ENCODE measurements at places on chromosomes 4 and X. TPM values are rescaled to one million over a fixed set of nuclear protein-coding genes. Genes with fewer than 3 reads are reported as not detected.

DNA sequence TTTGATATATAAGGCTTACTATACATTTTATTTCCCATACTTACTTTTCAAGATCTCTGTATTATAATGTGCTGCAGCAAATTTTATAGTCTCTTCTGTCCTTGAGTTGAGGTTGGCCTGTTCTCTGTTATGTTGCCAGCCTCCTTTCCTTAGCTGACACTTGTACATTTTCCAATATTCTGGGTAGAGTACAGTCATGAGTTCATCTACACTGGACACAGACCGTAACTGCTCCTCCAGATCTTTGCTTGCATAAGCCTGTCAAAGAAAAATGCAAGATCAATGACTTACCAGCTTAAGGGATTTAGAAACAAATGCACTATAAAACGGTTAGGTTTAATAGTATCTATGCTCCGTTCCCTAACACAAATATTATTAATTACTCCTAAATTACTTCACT lies 63.2 kb downstream of the VEGFC start:
- no peak overlapping the region for H3K4me3 ChIP-seq
- H3K27ac ChIP-seq = no peak overlapping the region
- DNase-seq = no peak
- H3K4me1 ChIP-seq = no peaks in the 10 kb centered on the region

DNA sequence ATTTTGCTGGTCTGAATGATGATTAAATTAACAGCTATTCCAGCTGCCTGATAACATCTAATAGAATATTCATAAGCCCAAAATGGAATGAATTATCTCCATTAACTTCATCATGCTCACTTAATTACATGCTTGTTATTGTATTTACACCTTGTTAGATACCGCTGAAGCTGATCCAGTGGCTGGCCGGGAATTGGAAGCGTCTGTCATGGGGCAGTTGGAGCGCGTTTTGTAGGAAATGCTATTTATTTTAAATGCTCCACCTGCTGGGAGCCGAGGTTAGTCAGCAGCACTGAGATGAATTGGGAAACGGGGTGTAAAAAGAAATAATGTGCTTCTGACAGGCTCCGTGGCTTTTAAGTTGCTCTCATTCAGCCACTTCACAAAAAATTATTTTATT lies 25.2 kb downstream of the ARX start:
- H3K36me3 ChIP-seq = no peaks in the 10 kb centered on the region
- H3K4me3 ChIP-seq = no peak overlapping the region
- no peak overlapping the region for H3K27ac ChIP-seq
- no peaks in the 10 kb centered on the region for H3K27me3 ChIP-seq

The DDIT4L gene
- 0.30 TPM for total RNA-seq

The MAPK10 gene
- total RNA-seq = 2.4 TPM

All from heart right ventricle (tissue), 16 donors.